Activated naive CD4-positive, alpha-beta T cell treated with anti-CD3 and anti-CD28 coated beads, Interleukin-2, amount 50 U/mL, for 72 hours (primary cell): ENCODE measurements at places on chromosomes 1 and 21. TPM values are rescaled to one million over a fixed set of nuclear protein-coding genes. Genes with fewer than 3 reads are reported as not detected.

Gene PRELP
- total RNA-seq: 0.07 TPM

Gene C1orf87
- total RNA-seq: not detected

Gene TMEM269
- total RNA-seq: 0.53 TPM

Gene SPRR2B
- not detected for total RNA-seq

GRCh38 chr1:6962996-6963911, 178.0 kb downstream of the CAMTA1 start:
- DNase-seq: peak; percentile 82

DNA sequence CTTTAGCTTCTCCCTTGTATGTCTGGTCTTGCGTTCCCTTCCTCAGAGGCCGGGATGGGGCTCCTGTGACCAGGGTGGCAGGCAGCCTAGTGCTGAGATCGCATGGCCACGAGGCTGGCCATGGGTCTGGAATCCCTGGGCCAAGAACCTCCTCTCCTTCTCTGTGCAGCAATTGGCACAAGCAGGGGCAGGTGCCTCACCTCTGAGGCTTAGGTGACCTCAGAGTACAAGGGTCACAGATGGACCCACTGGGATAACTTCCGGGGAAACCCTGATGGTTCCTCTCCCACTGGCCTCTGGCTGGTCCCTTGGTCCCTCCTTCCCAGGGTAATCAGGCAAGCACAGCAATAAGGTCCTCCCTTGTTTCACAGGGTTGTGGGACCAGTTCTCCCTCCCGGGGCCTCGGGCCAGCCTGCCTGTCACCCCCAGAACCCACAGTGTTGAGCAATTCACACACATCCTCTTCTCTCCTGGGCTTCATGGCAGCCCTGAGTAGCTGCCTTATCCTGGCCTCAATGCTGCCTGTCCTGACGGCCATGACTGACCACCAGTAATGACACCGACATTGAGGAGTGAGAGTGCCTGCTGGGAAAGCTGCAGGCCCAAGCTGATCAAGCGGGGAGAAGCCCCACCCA, 38.6 kb downstream of the BMP8A start:
- no peak for DNase-seq

GRCh38 chr21:17428484-17428869, 84.4 kb upstream of the CXADR start:
- no peak for DNase-seq

DNA sequence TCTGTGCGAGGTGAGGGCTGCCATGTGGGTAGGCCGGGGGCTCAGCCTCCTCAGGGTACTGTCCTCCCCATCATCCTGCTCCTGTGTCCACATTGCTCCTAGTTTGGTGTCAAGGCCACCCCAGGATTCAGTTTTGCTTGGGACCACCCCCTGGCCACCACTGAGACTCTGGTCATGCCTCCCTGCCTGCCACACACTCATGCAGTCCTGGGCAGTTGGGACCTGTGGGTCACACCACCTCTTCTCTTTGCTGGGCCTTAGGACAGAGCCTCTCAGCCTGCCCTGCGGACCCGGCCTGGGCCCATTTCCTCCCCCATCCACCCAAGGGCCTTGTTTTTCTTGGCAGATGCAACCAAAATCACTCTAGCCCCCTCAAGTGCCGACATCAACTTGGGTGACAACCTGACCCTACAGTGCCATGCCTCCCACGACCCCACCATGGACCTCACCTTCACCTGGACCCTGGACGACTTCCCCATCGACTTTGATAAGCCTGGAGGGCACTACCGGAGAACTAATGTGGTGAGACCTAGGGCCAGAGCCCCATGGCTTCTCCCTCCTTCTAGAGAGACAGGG, 19.4 kb downstream of the TMEM81 start:
- peak; percentile 28 for DNase-seq

- no peak for DNase-seq
Measured at GRCh38 chr1:215007880-215008279, 74.7 kb upstream of the KCNK2 start.

DNA sequence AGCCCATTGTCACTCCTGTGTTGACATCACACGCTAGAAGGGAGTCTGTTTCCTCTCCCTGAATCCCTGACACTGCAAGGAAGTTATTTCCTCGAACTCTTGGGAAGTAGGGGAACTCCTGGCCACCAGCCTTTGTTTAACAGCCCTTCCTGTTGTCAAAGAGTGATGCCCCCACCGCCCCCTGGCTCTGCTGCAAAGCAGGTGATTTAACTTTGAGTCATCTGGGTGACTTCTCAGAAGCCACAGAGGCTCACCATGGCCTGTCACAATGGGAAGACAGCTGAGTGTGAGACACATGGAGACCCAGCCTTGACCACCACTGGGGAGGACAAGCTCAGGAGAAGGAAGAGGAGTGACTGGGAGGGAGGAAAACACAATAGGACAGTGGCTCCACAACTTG, 182.8 kb downstream of the PSMG1 start:
- DNase-seq: no peak
